Hematopoietic multipotent progenitor cell treated with erythropoietin and hydrocortisone succinate and interleukin-3 and kit ligand, for 15 days (in vitro differentiated cells): ENCODE measurements at places on chromosomes 16 and 17.

DNA sequence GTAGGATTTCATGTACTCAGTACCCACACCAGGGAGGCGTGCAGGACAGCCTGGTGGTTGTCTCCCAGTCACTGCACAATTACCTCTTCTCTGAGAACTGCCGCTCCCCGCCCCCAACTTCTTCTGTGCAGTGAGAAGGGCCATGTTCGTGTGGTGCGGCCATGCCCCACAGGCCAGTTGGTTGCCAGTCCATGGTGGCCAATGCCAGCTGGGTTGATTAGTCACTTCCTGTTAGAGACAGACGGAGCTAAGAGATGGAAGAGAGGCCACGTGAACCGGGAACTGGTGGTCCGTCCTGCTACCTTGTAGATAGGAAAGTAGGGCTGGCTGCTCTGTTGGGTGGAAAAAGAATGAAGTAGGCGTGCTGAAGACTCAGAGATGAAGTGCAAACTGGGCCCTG is 206.5 kb downstream of the ABCC12 start:
- DNase-seq, result no peak

GRCh38 chr16:2511128-2511800 is 2.5 kb upstream of the ATP6V0C start:
- DNase-seq, result no peak

GRCh38 chr17:44260296-44260695 is 7.6 kb downstream of the SLC4A1 start:
- no peak for DNase-seq

DNA sequence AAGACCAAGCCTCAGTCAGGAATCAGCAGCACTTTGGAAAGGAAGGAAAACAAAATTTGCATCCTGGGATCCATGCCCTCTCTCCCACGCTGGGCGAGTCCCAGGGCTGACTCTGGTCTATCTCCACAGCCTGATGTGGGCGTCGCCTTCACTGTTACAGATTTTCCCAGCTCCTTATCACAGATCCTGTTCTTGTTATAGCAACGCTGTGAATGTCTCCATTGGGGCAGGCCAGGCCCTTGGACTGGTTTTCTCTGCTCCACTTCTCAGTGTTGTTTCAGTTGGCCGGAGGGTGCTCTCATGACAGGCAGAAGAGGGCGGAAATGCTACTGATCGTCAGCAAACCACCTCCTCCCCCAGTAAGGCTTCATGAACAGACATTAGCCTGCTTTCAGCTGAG is 127.9 kb upstream of the CDH11 start:
- DNase-seq, result no peak

DNA sequence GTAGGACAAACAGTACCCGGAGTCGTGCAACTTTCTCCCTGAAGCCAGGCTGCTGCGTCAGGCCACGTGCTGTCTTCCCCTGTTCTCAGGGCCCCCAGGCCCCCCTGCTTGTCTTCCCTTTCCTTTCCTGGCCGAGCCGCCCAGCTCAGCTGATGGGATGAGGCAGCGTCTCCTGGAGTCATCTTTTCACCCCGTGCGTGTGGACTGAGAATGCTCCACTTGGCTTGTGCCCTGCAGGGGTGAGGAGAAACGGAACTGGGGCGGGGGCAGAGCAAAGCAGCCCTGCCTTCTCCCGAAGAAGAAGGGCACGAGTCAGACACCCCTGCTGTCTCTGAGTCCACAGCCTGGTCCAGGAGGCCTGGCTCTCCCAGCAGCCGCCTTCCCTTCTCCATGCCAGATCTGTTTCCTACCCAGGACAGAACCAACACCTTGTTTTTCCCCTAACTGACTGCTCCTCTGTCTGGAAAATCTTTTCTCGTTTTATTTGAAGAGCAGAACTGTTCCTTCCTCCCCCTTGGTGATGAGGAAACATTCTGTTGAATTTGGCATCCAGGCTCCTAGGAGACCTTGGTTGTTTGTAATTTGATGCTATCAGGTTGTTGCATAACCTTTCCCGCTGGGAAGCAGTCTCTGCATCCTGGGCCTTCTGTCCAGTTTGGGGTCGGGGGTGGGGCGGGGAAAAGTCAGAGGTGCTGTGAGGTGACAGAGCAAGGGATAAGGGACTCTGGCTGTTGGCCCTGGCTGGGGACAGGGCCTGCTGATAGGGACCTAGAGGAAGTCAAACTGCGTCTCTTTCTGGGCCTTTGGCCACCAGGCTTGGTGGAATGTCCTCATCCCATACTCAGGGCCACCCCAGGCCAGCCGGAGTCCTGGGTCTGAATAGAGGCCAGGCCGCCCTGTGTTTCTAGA is 78.8 kb downstream of the WIPI1 start:
- DNase-seq, result no peak

- peak; percentile 91 for DNase-seq
These were observed 4.9 kb downstream of the ZNF19 start for GRCh38 chr16:71484006-71484893.

DNA sequence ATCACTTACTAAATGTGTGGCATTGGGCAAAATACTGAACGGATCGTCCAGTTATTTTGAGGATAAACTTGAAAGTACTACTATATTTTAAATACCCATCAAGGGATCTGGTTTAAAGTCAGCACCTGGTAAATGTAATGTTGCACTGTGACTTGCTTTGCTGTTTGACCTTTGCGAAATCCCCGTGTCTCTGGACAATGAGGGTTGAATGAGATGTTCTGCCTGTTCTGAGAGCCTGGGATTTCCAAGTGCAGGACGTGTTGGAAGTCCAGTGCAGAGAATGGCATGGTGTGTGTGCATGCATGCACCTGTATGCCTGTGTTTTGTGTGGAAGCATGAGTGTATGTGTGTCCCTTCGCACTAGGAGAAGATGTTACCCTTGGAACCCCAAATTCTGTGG is 106.6 kb downstream of the N4BP1 start:
- no peak for DNase-seq

GRCh38 chr17:8793649-8794048 is 5.5 kb downstream of the MFSD6L start:
- DNase-seq, result no peak

- DNase-seq, result no peak
These were observed 2.6 kb upstream of the HOXB8 start for GRCh38 chr17:48617471-48618255.

- no peak for DNase-seq
These were observed 155.9 kb upstream of the TOM1L1 start for GRCh38 chr17:54744750-54745149.

DNA sequence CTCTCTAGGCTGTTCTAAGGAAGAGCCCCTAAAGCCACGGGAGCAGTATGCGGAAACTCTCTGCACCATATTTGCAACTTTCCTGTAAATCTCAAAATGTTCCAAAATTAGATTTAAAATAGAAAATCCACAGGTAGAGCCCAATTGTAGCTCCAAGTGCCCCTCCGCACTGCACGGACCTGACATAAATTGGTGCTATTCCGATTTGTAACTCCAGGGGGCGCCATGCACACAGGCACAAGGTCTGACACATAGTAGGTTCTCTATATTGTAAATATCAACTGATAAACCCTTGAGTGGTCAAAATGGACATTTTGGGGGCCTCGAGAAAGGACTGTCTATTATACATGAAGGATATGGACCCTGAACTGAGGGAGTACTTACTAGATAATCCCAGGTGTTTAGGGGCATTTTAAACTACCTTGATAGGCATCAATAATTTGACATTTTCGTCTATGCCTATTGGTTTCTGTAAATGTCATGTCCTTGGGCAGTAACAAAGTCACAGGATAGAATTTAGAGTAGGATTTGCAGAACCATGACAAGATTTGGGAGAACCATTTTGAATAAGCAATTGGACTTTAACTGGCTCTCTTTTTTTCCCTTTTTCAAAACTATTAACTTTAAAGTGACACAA is 36.6 kb upstream of the TMEM132E start:
- DNase-seq, result peak; percentile 65

DNA sequence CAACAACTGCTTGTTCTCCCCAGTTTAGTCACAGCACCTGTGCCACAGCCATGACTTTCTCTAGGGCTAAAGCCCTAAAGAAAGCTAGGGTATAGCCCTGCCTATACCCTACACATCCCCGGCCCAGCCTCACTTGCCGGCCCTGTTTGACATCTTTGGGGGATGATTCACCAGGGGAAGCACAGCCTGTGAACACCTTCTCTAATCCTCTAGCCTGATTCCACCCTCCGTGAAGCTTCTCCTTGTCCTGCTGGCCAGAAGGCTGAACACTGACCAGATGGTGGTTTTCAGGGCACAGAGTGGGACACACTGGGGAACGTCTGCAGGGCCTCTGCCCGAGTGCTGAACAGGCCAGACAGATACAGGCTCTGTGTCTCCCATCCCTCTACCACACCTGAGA is 6.0 kb downstream of the CLEC16A start:
- no peak for DNase-seq

GRCh38 chr17:48128400-48128799 is 20.8 kb downstream of the SNX11 start:
- no peak for DNase-seq

DNA sequence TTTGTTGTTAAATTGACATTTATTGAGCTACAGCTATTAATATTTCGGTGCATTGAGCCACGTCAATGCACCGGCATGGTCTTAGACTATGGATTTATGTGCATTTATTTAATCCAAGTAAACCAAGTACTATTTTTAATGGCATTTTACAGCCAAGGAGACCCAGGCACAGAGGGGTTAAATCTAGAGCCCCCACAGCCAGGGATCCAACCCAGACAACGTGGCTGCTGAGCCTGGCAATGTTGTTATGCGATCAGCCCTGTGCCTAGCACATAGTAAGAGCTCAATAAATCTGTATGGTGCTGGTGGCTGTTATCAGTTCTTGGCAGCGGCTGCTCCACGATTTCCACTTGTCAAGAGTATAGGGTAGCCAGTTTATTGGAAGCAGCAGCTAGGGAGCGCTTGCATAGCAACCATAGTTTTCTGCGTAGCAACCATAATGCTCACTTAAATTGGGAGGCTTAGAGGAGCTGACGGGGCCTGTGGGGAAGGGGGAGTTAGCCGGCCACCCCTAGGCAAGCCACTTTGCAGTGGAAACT is 541 bp upstream of the RBBP6 start:
- peak; percentile 80 for DNase-seq

- no peak for DNase-seq
These were observed 256.6 kb downstream of the CPPED1 start for GRCh38 chr16:12546918-12547607.

- DNase-seq, result no peak
These were observed 51.3 kb downstream of the FTO start for GRCh38 chr16:53755026-53755910.
